ENCODE measurements at places on chromosomes 2 and 18.

DNA sequence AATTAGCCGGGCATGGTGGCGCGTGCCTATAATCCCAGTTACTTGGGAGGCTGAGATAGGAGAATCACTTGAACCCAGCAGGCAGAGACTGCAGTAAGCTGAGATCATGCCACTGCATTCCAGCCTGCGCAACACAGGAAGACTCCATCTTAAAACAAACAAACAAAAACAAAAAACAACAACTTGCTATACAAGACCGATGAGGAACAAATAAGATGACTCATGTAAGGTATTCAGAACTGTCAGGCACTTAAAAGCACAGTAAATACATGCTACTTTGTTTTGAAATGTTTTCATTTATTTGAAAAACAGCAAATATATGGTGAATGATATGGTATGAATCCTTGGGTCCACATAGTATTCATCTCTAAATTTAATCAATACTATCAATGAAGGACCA lies 66.7 kb downstream of the TRIP12 start:
- DNase-seq: no peak

GRCh38 chr2:19369341-19369955 lies 11.0 kb upstream of the OSR1 start:
- no peak for DNase-seq

- no peak for DNase-seq
Measured at GRCh38 chr2:212385241-212385640, 153.4 kb downstream of the ERBB4 start.

DNA sequence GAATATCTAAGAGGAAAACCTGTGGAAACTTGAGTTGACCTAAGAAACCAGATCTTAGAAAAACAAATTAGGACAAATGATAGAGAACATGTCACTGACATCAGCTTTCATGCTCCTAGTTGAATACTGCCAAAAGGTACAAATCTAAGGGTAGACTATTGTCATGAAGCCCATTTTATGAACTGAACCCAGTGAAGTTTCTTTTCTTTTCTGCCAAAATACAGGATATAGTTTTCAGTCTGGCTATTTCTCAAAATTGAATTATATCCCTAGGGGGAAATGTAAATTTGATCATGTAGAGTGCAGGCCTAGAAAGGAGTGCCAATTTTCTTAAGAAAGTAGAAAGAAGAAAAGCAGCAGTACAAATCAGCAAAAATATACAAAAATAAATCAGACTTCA lies 46.6 kb downstream of the FSIP2 start:
- DNase-seq: no peak

DNA sequence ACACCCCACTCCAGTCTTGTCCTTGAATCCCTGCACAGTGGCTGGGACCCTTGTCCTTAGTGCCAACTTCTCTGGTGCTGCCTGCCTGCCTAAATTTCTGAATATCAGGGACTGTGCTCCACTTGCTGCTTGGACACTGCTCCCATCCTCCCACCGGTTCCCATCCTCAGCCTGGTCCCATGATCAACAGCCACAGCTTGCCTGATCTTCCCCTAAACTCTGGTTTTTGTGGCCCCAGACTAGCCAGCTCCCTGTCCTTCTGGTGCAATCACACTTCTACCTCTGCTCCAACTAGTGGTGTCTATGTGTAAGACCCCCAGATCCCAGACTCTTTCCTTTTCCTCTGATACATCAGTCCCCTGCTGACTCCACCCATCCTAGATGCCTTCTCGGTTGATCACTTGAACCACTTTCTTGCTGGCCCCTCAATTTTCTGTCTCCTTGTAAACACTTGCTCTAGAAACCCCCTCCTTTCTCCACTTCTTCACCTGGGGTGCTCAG lies 37.2 kb upstream of the POLE4 start:
- no peak for DNase-seq

- no peak for DNase-seq
Measured at GRCh38 chr2:18719978-18720775, 130.8 kb upstream of the NT5C1B start.

GRCh38 chr2:16014041-16014787 lies 73.9 kb downstream of the MYCN start:
- no peak for DNase-seq

GRCh38 chr2:102520009-102520408 lies 47.0 kb downstream of the SLC9A4 start:
- peak; percentile 31 for DNase-seq

DNA sequence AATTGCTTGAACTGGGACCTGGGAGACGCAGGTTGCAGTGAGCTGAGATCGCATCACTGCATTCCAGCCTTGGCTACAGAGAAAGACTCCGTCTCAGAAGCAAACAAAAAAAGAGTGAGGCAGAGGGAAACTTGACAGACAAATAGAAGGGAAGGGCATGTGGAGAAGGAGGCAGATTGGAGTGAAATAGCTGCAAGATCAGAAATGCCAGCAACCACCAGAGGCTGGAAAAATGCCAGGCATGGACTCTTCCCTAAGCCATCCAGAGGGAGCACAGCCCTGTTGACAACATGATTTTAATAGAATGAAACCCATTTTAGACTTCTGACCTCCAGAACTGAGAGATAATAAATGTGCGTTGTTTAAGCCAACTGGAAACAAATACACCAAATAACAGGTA lies 447.2 kb upstream of the SPHKAP start:
- DNase-seq: no peak

DNA sequence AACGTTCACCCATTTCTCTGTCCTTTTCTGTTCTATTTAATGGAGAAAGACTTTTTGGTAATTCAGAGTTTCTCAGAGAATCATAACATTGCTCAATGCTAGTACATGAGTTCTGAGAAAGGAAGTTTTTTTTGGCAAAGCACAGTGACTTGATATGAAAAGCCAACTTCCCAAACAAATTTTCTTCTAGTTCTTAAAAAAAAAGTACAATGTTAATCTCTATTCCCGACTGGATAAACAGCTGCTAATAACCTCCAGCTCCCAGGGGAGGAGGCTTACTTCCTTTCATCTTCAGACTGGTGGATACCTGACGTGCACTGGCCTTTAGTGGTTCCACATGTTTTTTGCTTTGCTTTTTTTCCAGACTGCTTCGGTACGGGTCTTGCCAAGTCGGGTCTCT lies 284.6 kb upstream of the CCDC68 start:
- DNase-seq: no peak

DNA sequence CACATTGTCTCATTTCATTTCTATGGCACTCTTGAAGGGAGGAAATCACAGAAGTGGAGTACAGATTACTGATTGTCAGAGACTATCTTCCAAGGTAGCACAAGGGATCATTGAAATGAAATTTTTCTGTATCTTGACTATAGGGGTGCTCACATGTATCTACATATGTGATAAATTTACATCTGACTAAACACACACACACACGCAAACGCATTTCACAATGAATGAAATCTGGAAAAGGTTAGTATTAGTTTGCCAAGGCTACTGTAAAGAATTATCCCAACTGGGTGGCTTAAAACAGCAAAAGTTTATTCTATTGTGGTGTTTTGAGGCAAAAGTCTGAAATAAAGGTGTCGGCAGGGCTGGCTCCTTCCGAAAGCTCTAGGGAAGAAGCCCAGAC lies 144.6 kb downstream of the SH3BP4 start:
- DNase-seq: no peak

- no peak for DNase-seq
Measured at GRCh38 chr2:168913495-168913894, 12.4 kb downstream of the G6PC2 start.

- peak; percentile 29 for DNase-seq
Measured at GRCh38 chr2:116585669-116586327, 1228.7 kb upstream of the DDX18 start.

DNA sequence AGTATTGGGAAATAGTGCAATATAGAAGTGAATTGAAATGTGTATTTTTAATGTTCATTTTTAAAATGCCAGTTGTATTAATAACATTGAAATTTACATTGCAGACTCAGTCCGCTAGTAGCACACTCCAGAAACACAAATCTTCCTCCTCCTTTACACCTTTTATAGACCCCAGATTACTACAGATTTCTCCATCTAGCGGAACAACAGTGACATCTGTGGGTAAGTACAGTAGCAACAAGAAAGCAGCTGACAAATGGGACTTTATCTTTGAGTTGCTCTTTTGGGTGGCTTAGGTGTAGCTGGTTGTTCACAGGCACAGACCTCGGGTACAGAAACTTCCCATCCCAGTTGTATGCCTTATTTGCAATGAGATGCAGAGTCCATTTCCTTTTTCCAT lies 118.2 kb upstream of the IL1R2 start:
- DNase-seq: no peak

DNA sequence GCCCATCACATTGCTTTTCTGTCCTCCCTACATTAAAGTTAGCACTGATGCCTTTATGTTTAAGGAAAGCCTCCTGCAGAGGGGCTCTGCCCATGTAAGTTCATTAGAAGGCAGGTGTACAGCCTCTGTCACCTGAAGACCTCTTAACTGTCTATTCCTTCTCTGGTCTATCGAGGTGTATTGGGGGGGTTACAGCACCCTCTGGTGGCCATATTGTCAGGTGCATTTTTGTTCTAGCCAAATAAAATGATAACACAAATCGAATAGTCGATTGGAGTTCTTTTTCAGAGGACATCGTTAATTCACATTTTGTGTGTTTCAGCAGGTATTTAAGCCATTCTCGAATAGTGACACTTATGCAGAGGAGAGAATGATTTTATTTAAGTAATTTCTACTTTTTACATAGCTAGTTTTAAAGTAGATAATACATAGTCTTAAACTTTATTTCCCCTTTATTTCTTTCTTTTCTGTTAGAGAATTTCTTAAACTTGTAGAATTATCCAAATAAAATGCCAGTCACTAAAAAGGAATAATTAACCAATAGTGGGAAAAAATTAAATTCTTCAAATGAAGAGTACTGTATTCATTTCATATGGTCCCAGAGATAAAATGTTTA lies 136.8 kb downstream of the NEDD4L start:
- peak; percentile 36 for DNase-seq

- no peak for DNase-seq
Measured at GRCh38 chr2:37080266-37080665, 3.9 kb downstream of the HEATR5B start.

DNA sequence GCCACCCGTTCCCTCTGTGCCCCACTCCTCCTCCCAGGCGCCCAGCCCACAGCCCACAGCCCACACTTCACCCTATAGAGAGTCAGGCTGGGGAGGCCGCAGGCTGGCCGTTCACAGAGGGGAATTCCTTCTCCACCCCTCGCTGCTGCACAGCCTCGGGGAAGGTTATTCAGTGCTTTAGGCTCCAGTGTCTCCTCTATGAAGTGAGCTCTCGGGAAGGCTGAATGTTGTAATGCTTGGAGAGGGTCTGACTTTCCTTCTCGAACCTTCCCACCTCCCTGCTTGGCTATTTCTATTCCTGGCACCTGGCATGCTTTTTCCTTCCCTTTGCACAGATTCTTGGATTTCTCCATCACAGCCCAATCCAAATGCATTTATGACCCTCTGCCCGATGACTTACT lies 62.5 kb upstream of the SMAD7 start:
- no peak for DNase-seq

All from NCI-H1930 (cell line).